ENCODE measurements at places on chromosomes 13 and 19.

GRCh38 chr13:113990321-113990837 is 16.5 kb upstream of the C13orf46 start:
- no peak for DNase-seq

DNA sequence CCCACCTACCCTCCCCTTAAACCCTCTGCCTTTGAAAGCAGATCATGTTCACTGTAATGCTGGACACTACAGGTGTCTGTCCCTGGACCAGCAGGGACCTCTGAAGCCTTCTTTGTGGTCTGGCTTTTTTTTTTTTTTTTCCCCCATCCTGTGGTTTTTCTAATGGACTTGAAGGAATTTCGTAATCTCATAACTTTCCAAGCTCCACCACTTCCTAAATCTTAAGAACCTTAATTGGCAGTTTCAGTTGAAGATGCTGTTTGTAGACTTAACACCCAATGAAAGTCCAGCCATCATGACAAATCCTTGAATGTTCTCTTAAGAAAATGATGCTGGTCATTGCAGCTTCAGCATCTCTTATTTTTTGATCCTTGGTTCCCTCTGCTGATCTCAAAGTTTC is 45.0 kb upstream of the LRCH1 start:
- DNase-seq = no peak

DNA sequence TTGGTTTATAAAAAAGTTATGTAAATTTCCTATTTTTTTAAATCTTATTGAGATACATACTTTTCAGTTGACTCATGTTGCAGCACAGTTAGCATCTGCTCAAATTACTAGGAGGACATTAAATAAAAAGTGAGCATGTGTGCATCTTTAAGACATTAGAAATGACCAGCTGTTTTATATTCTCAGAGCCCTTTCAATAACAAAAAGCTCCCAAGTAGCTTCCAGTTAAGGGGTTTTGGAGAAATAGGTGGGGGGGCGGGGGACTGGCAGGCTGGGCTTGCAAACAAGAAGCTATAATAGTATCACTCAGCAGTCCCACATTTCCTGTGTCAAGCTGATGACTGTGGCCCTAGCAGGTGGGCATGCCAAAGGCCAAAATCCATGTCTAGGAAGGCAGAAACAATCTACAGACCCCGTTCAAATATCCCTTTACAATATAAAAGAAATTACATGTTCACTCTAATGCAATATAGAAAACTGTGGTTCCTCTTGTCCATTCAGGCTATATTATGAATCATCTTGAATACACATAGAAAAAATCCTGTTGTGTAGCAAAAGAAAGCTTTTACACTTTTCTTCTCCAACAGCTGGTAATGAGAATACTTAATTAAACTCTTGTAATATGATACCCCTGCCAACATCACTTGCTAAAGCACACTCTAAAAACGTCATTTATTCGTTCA is 1713.2 kb upstream of the SLC10A2 start:
- DNase-seq = no peak

DNA sequence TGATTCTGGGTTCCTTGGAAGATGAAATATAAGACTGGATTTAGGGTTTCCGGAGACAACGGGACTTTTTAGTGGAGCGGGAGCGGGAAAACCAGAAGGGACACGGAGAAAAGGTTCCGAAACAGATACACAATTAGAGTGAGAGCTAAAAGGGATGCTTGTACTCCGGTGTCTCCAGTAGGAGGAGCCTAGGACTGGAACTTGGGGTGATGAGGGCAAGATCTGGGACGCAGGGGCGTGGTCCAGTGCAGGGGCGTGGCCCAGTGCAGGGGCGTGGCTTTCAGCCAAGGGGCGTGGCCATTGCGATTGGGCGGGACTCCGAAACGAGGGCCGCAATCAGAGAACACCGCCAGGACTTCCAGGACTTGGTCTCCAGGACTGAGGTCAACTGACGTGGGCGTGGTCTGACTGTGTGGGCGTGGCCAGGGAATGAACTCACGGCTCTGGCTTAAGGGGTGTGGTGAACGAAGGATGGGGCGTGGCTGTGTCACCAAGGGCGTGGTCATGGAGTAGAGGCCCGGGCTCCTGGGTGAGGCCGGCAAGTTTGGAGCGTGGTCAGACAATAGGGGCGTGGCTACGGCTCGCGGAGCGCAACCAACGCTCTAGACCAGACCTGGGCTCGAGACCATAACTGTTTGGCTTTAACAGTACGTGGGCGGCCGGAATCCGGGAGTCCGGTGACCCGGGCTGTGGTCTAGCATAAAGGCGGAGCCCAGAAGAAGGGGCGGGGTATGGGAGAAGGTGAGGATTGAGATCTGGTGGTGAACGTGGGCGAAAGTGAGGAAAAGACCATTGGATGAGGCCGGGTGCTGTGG is at the start of gene DKKL1:
DKKL1 (plus strand) TSS at position 610 of the 815 bp plus-strand sequence; CDS start at position 732, 122 bp downstream.
- DNase-seq = peak; percentile 82
